ENCODE measurements at places on chromosomes 7 and 10.
A peak's percentile ranks its signal among the peaks of the same experiment; 100 is the strongest.

- DNase-seq = no peak
These were observed 99.7 kb downstream of the CCSER2 start for GRCh38 chr10:84427903-84428650.

- DNase-seq = no peak
These were observed 26.4 kb upstream of the KLF6 start for GRCh38 chr10:3811291-3811870.

GRCh38 chr10:131448171-131448570 is 136.7 kb upstream of the TCERG1L start:
- DNase-seq = no peak

DNA sequence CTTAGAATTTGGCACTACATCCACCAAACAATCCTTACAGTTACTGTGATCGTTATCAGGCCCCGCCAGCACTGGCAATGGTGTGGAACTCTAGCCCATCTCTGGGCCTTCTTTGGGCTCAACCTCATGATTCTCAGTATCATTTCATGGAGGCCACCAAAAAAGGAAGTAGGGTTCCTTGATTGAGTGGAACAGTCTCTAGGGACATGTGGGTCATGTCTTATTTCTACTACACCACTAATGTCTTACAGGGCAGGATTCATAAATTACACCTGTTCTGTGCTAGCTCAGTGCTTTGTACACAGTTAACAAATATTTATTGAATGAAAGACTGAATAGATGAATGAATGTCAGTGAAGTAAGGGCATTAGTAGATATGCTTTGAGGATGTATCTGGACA is 53.9 kb downstream of the AP3M1 start:
- DNase-seq = no peak

- DNase-seq = no peak
These were observed 83.9 kb upstream of the PAX2 start for GRCh38 chr10:100661520-100661919.

DNA sequence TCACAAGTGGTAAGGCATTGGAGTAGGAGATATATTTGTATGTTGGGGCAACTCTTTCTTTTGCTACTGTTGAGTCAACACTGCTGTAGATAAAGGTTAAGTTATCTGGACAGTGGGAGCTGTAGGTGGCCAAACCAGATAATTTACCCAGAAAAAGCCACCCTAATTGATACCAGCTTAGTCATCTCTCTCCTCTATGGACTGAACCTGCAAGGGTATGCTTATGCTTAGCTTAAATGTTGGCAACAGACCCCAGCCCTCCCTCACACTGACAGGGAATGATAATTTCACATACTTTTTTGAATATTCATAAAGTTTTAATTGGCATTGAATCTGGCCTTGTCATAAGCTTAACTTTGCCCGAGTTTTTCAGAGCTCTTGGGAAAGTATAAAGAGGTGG is 66.3 kb downstream of the CREB5 start:
- DNase-seq = no peak

DNA sequence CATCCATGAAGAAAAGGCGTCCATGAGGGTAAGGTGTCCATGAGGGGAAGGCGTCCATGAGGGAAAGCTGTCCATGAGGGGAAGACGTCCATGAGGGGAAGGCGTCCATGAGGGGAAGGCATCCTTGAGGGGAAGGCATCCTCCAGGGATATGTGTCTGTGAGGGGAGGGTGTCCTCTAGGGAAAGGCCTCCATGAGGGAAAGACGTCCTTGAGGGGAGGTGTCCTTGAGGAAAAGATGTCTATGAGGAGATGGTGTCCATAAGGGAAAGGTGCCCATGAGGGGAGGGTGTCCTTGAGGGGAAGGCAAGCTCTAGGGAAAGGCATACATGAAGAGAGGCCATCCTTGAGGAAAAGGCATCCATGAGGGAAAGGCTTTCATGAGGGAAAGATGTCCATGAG is 92.6 kb downstream of the INPP5A start:
- no peak for DNase-seq

- no peak for DNase-seq
These were observed 132.7 kb upstream of the YAE1 start for GRCh38 chr7:39433550-39433949.

DNA sequence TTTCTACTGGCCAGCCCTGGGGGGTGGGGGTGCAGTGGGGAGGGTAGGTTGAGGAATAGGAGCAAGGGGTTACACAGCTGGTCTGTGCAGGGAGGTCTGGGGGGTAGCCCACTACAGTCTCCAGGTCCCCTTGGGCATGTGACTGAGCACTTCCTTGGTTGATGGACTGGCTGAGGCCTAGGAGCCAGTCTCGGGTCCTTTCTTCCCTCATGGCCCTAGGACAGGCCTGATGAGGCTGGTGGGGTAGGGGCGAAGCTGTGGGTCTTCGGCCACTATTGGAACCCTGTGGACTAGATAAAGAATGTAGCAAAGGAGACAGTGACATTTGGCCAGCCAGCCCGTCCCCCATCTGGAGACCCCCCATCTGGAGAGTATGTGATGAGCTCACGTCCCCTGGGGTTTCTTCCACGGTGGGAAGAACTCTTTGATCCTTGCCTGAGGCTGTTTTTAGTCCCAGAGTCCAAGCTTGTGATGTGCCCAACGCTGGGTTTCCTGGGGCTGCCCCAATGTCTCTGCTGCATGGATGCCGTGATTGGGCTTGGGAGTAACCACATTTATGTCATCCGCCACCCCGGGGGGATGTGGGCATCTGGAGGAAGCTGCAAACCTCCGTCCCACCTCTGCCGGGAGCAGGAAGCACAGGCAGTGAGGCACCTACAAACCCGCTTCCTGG is 20.7 kb downstream of the FAM241B start:
- no peak for DNase-seq

GRCh38 chr7:93242106-93242505 is 9.9 kb downstream of the VPS50 start:
- no peak for DNase-seq

GRCh38 chr10:89213191-89213808 is 6.2 kb upstream of the CH25H start:
- peak; percentile 9 for DNase-seq

GRCh38 chr10:122232769-122233168 is 38.3 kb upstream of the BTBD16 start:
- no peak for DNase-seq

- DNase-seq = no peak
These were observed 278.7 kb downstream of the DOCK4 start for GRCh38 chr7:111927353-111928019.

- no peak for DNase-seq
These were observed 91.7 kb upstream of the PITRM1 start for GRCh38 chr10:3264161-3264761.

DNA sequence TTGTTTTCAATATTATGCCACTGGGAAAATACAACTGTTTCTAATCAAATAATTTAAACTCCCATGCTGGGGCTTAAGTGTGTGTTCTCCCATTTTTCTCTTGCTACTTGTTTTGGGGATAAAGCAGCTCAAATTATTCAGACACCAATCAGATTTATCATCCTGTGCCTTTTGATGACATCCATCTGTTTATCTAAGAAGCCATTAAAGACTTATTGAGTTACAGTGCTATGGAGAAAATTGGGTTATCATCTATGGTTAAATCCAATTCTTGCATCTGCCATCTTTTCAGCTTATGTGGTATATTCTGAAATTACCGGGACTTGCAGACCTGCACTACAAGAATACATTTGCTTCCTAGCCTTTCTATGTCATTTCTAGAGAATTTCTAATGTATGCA is 401.2 kb downstream of the GFRA1 start:
- no peak for DNase-seq

DNA sequence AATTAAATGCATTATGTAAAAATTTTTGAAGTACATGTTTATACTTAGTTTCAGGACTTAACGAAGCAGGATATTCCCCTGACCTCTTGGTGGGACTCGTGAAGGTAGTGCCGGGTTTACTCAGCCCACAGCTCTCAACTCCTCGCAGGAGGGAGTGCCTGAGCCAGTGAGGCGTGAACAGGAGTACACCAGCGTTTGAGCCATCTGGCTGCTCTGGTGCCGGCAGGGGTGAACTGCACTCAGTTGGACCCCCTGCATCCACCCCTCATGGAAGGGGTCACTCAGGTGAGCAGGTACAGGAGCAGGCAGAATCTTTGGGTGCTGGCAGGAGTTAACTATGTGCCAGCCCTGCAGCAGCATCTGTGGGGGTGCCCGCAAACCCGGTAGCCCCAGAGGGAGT is 625.1 kb upstream of the PCDH15 start:
- no peak for DNase-seq

- no peak for DNase-seq
These were observed 83.7 kb upstream of the EFCAB10 start for GRCh38 chr7:105664816-105665525.

DNA sequence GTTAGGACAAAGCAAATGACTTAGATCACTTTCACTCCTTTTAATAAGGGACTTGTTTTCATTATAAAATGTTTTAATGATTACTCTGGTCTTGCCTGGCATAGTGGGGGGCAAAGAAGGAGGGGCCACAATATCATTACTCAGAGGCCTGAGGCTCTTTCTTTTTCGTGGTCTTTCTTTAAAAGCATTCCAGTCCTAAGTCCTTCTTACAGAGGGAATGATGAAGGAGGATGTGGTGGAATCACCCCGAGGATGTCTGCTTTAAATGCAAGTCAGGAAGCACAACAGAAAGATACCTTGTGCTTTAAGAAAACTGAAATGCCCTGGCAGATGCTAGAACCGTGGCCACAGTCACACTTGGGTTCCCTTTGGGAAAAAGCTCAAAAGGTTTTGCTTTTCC is 379.1 kb downstream of the INHBA start:
- DNase-seq = no peak

DNA sequence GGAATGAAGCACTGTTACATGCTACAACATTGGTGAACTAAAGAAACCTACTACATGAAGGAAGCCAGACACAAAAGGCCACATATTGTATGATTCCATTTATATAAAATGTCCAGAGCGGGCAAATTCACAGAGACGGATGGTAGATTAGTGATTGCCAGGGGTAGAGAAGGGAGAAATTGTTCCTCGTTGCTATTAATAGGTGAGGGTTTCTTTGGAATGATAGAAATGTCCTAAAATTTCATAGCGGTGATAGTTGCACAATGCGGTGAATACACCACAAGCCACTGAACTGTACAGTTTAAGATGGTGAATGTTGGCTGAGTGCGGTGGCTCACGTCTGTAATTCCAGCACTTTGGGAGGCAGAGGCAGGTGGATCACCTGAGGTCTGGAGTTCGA is 29.0 kb downstream of the DENND2A start:
- DNase-seq = no peak

DNA sequence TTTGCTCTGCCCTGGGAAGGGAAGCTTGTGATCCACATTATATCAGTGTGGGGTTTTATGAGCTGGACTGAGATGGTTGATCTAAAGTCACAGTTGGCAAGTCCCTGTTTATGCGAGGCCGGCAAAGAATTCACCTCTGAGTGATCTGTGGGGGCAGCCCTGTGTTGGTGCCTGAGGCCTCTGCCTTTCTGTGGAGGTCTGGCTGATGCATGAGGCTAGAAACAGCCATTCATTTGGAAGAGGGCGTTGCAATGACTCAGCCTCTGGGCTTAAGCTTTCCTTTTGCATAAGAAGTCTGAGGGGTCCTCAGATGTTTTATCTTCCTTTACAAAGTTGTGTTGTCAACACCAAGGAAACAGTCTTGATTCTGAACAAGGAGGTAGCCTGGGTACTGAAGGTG is 126.9 kb downstream of the MGMT start:
- DNase-seq = no peak

- DNase-seq = no peak
These were observed 136.8 kb downstream of the DGKB start for GRCh38 chr7:14765731-14766130.

GRCh38 chr10:34351161-34351560 is 463.9 kb downstream of the PARD3 start:
- no peak for DNase-seq

DNA sequence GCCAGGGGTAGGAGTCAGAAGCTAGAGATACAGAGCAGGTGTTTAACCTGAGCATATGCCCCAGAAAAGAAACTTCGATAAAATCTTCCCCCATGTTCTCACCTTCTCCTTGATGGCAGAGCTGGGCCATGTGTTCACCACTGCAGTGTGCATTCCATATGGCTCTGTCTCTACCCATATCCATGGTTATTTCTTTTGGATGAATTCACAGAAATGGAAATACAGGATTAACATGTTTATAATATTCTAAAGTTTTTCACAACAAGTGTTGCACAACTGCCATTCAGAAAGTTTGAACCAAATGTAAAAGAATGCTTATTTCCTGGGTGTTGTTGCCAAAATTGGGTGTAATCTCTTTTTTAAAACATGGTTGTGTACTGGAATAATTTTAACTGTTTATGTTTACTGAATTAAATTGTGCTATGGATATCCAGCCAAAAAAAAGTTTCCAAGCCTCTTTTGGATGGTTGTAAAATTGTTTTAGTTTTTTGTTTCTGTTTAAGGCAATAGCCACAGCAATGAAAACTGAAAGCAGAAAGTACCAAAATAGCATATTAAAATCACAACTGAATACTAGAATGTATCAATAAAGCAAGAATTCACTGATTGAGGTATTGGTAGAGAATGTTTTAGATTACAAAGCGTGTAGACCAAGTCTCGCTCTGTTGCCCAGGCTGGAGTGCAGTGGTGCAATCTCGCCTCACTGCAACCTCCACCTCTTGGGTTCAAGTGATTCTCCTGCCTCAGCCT is 19.9 kb upstream of the CCNY start:
- no peak for DNase-seq

- DNase-seq = no peak
These were observed 262.0 kb downstream of the GLI3 start for GRCh38 chr7:41974870-41975557.

DNA sequence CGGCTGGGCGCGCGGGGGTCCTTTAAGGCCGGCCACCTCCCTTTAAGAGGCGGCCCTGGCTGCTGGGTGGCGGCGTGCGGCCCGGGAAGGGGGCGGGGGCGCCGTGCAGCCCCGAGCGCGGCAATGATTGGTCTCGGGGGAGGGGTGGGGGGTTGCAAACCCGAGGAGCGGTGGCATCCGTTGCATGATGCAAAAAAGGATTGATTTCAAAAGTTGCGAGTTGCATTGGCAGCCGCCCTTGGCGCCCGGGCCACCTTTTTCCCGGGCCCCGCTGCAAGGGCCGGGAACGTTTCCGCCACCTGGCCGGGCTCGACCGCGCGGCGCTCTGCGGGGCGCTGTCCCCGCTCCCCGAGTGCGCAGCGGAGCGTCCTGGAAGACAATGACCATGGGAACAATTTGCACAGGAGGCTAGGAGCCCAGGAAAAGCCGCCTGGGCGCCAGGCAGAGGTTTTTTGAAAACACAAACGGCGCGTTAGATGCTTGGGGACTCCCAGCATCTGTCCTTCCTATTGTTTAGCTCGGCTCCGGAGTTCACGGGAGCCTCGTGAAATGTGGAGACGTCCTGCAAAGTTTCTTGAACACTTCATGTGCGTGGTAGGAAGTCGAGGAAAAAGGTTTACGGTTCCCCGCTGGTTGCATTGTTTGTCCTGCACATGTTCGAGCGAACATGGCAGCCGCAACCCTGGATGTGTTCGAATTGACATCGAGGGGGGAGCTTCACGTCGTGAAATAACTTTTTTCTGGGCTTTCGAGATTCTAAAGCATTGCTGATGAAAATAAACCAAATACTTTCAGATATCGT is at the start of gene SEPHS1:
SEPHS1 (minus strand) TSS at position 78 of the 802 bp plus-strand sequence. CDS start 3,343 bp downstream, outside the sequence.
- peak; percentile 60 for DNase-seq

DNA sequence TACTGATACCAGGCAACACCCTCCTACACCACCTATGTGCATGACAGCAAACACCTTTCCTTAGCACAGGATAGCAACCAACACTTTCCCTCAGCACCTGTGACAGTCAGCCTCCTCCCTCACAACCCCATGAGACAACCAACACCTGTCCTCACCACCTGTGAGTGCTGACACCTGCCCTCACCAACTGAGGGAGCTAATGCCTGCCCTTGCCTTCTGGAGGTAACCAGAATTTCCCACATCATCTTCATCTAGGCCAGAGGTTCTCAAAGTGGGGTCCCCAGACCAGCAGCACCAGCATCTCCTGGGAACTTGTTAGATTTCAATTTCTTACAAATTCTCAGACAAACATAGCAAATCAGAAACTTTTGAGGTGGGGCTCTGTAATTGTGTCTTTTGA is 112.5 kb downstream of the GRID1 start:
- DNase-seq = no peak
